ENCODE measurements at places on chromosomes 3 and 15. TPM values are rescaled to one million over a fixed set of nuclear protein-coding genes. Genes with fewer than 3 reads are reported as not detected.

KLHDC8B gene
- total RNA-seq = 16.1 TPM

LDHAL6B gene
- not detected for total RNA-seq

GRCh38 chr15:46039703-46040102 lies 404.9 kb downstream of the SQOR start:
- no peak for DNase-seq

GRCh38 chr15:69808756-69809155 lies 289.0 kb downstream of the TLE3 start:
- no peak for DNase-seq

- DNase-seq = no peak
Observed at GRCh38 chr3:882533-882932, 210.3 kb upstream of the CNTN6 start.

- no peak for DNase-seq
Observed at GRCh38 chr3:129398803-129399144, 29.7 kb downstream of the EFCAB12 start.

CDV3 gene
- total RNA-seq = 128 TPM

- DNase-seq = no peak
Observed at GRCh38 chr15:43523646-43524045, 6.2 kb downstream of the MAP1A start.

- DNase-seq = no peak
Observed at GRCh38 chr15:64232400-64232799, 69.6 kb upstream of the PPIB start.

ACKR4 gene
- not detected for total RNA-seq

Measured in WTC11 (cell line).